ENCODE measurements at places on chromosomes 4 and X.

DNA sequence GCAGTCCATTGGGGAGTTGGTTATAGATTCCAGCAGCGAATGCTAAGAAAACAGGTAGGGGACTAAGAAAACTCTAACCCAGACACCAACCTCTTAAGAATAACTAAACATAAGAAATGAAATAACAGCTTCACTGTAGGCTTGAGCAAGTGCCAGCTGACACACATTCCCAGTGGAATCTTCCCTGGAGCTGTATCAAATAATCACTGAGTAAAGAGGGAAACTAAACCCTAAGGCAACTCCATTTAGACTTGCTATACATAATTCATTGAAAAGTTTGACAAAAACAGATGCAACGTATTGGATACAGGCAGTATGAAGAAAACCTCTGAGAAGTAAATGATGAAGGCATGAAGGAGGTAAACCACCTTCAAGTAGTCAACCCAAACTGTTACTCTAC lies 293.5 kb downstream of the OPHN1 start:
- no peak for DNase-seq

GRCh38 chr4:89727238-89727637 lies 109.7 kb downstream of the SNCA start:
- DNase-seq = no peak

GRCh38 chr4:89257376-89257775 lies 50.2 kb downstream of the GPRIN3 start:
- no peak for DNase-seq

DNA sequence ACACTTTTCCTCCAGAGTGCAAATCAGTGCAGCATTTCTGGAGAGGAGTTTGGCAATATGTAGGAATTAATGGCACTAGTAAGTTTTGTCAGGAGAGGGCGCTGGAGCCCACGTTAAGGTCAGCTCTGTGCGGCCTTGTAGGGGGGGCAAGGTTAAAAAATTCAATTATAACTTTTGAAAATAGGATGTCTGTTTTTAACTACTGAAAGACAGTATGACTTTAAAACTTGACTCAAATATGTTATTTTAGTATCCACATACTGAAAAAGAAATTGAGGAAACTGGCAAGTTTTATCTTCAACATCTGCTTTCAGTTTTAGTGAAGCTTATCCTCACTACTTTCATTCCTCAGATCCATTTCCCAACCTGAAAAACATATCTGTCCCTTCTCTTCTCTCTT lies 30.9 kb upstream of the HSD17B13 start:
- DNase-seq = no peak

DNA sequence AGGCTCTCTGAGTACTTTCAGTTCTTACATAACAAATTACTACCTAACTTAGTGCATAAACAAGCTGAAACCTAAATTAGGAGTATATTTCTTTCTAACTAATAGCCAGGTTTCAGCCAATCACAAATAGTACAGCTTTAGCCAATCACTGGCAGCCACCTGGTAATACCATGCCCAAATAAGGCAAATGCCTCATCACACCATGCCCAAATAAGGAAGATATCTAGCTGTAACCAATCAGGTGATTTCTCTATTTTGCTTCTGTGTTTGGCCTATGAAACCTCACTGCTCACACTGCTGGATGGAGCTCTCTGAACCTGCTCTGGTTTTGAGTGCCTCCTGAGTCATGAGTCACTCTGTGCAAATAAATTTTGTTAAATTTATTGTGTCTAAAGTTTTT lies 113.5 kb downstream of the DDIT4L start:
- DNase-seq = peak; percentile 32

DNA sequence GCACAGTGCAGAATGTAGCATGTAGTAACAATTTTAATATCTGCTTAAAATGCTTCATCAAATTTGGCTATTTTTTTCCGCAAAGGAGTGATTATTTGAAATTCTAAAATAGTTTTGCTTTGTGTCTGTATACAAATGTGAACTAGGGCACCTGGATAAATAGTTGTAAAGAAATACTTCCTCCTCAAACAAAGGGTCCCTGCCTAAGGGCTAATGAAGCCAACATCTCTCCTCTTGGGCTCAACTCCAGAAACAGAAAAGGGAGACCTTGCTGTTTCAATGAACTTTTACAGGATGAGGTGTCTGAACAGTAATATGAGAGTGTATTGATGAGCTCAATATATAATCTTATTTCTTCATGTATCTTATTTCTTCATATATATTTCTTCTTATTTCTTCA lies 30.8 kb upstream of the SCOC start:
- no peak for DNase-seq
